HAP-1 (cell line): ENCODE measurements at places on chromosomes 11 and 22.

DNA sequence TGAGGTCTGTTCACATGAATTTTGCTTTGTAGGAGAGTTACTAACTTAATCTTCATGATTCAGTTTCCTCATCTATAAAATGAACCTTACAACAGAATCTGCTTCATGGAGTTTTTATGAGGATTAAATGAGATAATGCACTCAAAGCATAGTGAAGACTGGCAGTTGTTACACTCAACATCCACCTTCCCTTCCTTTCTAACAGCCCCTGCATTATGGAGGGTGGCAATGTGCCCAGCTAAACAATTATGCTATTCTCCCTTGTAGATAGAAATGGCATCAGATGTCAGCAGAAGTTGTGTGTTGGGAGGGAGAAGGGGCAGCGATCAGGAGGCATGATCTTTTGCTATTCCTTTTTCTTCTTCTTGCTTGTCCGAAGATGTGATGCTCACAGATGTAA, 6.5 kb downstream of the POU2AF1 start:
- DNase-seq, result no peak

DNA sequence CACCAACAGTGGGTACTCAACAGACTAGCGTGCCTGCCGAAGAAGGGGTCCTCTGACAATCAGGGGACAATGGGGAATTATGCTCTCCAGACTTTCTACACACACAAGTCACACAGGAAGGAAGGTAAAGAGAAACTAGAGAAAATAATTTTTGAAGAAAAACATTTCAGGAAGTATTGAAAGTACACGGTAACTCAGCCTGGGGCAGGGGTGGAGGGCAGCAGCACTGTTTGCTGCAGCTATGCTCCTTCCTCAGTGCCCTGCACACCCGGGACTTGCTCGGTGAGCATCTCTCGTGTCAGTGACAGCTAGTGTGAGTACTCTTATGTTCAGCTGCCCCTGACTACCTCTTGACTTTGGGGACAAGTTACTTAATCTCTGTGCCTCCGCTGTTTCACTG, 18.0 kb upstream of the APOA1 start:
- no peak for DNase-seq

- no peak for DNase-seq
These were observed 51.1 kb upstream of the PARVG start for GRCh38 chr22:44129619-44129976.

GRCh38 chr11:69044111-69045013, 4.4 kb upstream of the TPCN2 start:
- peak; percentile 12 for DNase-seq

GRCh38 chr11:12019337-12019736, 10.9 kb upstream of the DKK3 start:
- no peak for DNase-seq

DNA sequence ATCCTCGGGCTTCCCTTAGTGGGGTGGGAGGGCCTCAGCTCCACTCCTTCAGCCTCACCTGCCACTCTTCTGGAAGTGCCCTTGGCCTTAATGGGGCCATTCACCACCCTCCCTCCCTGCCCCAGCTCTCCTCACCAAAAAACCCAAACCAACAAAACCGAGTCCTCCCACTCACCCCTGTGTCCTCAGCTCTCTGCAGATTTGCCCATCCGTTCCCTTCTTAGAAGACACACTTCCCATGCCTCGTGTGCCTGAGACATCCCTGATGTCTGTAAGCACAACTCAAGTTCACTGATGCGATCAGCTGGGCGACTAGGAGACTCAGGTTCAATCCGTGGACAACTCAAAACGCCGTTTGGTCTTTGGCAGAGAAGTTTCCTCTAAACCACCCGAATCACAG, 839.2 kb downstream of the TBC1D22A start:
- no peak for DNase-seq

GRCh38 chr11:109012991-109013390, 348.1 kb downstream of the DDX10 start:
- DNase-seq, result no peak

DNA sequence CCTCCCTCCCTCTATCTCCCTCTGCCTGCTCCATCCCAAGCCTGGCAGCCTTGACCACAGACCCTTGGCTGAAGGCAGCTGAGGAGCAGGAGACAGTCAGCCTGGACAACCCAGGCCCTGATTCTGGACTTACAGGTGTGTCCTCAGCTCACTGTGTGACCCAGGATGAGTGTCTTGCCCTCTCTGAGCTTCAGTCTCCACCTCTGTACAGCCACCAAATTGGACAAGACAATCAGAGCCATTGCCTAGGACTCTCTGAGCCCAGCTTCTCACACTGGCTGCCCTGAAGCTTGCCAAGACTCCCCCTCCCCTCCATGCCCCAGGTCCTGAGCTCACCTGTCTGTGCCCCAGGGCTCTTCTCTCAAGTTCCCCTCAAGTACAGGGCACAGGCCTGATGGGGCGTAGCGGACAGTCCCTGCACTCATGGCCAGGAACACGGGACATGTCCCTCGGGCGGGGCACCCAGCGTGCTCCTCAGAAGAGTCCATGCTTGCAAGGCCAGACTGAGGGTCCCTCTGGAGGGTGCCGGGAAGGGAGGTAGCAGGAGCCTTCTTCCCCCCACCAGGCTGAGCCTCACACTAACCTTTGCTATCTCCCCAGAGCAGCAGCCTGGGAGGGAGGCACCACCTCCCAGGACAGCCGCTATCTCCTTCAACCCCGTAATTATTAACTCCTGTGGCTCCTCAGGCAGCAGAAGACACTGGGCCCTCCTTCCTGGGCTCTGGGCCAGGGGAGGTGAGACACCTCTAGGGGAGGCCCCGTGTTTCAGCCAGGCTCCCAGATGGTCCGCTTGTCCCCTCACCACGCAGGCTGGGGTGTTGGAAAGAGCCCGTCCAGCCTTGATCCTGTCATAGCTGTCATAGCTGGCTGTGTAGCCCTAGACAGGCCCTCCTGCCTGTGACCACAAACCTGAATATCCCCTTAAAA, 2.6 kb upstream of the RAB3IL1 start:
- DNase-seq, result no peak

DNA sequence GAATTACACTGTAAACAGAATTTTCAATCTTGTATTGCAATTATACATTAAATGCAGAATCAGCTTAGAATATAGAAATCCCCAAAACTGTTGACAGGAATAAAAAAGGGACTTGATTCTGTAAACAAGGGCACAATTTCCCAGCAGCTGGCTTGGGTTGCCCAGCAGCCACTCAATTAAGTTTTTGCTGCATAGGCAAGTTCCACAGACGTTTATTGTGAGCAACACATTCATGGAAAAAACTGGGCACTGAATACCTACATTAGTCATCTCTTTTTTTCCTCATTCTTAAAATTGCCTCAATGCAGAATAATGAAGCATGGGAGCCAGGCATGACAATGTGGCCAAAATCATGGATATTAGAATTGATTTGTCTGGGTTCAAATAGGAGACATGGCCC, 421.8 kb upstream of the ANO5 start:
- no peak for DNase-seq

GRCh38 chr11:14644226-14645014, 816 bp downstream of the PDE3B start:
- DNase-seq, result peak; percentile 28

DNA sequence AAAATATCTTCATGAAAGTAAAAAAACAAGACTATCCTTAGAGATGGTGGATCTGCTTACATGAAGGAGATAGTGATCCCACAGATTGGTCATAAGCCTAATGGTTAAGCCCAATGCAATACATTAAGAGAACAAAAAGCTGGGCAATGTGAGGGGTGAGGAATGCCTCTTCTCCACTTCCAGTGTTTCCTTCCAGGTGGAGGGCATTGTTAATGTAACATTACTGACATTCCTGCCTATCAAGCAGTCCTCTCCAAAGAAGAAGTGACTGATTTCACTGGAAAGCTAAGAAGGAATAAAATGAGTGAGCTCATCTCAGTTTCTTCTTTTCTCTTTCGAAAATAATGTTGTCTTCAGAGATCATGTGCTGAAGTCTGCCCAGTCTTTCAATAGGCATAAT, 207.8 kb downstream of the RAB38 start:
- DNase-seq, result no peak

- no peak for DNase-seq
These were observed 1.2 kb downstream of the PHLDA2 start for GRCh38 chr11:2927851-2928604.

DNA sequence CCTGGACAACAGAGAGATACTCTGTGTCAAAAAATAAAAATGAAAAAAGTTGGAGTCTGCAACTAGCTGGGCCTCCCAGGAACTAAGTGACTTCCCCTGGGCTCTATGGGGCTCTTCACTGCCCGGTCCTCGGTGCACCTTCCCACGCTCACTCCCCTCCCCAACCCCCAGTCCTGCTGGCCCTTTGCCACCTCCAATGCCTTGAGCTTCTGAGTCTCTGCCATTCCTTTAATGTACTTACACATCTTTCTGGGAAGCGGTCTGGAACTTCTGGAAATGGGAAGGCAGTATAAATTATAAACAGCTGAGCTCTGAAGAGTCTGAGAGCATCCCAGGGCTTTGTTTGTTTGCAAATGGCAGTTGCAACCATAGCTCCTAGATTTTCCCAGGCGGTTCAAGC, 5.9 kb upstream of the BATF2 start:
- no peak for DNase-seq

- no peak for DNase-seq
These were observed 397.7 kb downstream of the TBC1D22A start for GRCh38 chr22:47160141-47160541.

- DNase-seq, result no peak
These were observed 28.6 kb downstream of the RAB30 start for GRCh38 chr11:83042964-83043711.

DNA sequence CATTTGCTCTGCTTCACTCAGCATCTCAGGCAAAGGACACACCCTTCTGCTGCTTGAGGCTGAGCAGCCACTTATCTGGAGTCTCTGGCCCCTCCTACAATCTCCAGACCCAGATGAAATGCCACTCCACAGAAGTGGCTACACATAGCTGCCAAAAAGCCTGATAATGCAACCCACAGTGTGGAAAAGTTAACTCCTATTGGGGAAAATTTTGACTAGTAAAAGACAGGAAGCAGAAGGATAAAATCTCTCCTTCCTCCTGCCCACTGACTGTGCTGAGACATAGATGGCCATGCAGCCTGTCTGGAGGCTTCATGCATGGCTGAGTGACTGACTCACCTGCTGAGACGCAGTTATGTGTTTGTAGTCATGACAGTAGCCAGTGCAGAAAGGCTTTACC, 92.3 kb upstream of the TEAD1 start:
- DNase-seq, result no peak

GRCh38 chr11:106466521-106467080, 389.1 kb downstream of the AASDHPPT start:
- DNase-seq, result no peak

- no peak for DNase-seq
These were observed 3.0 kb upstream of the PACSIN3 start for GRCh38 chr11:47189100-47189834.

- no peak for DNase-seq
These were observed 69.4 kb downstream of the MRTFA start for GRCh38 chr22:40567106-40567505.

DNA sequence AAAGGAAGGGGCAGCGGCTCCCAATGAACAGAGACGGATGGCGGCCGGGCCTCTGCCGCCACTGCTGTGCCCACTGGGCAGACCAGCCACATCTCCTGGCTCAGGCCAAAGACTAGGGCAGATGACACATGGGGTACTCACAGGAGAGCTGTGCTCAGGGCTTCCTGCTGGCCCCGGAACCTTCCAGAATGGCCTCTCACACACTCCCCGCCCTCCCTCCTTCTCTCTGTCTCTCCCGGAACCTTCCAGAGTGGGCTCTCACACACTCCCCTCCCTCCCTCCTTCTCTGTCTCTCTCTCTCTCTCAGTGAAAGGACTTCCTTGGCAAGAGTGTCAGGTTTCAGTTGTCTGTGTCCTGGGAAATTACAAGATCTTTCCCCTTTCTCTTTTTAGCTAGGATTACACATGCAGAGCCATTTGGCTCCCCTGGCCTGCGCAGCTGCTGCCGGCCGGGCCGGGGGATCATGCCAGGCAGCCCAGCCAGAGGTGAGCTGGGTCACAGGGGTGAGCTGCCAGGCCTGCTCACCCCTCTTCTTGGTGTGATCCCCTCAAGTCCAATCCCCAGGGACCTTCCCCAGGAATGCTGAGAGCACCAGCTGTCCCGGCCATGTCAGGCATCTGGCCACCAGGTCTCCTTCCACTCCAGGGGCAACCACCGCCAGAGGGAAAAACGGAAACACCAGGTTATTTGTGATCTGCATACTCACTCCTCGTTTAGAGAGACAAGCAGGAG, 45.3 kb upstream of the ADA2 start:
- DNase-seq, result peak; percentile 54

GRCh38 chr11:116786966-116787365, 857 bp downstream of the ZPR1 start:
- DNase-seq, result no peak

DNA sequence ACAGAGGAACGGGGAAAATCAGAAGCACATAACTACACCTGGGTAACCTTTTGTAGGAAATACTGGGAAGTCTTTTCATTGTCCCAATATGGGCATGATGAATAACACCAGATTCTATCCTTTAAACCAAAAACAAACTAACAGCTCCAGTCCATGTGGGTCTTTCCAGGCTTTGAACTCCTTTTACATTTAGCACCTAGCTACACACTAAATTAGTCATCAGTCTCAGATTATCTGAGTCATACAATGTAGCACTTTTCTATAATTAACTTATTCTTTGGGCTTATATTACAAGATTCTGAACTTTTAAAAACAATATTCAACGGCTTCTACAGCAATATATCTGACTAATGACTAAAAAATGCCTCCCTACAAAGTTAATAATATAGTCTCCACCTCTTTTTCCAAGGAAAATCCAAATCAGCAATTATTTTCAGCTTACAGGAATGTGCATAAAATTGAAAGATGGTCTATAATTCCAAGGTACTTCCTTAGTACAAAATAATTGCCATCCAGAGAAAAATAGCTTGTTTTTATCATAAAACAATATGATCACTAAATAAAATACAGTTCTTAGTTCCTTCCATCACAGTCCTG, 26.3 kb downstream of the STK33 start:
- DNase-seq, result no peak

GRCh38 chr22:19631899-19632667, 82.2 kb upstream of the SEPTIN5 start:
- peak; percentile 82 for DNase-seq

- DNase-seq, result peak; percentile 80
These were observed 6.9 kb upstream of the P4HA3 start for GRCh38 chr11:74318241-74318932.

- DNase-seq, result no peak
These were observed 81.4 kb downstream of the TSPAN18 start for GRCh38 chr11:44808053-44808753.

DNA sequence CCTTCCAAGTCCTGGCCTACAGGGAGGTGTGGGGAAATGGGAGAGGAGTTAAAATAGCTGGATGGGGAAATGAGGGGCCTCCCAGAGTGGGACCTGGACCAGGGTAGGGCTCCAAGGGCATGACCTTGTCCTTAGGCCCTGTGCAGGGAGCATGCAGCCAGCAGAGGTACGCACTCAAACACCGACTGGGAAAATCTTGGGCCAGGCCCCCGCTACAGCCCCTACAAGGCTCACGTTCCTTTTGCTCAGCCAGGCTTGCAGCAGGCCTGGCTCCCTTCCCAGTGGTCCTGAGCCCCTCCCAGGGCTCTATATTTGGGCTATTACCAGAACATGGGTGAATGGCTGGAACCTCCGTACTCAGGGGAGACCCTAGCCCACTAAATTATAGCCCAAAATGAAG, 31.3 kb downstream of the LMO1 start:
- no peak for DNase-seq
